ENCODE measurements at places on chromosomes 16 and 17. TPM values are rescaled to one million over a fixed set of nuclear protein-coding genes. Genes with fewer than 3 reads are reported as not detected.
A peak's percentile ranks its signal among the peaks of the same experiment; 100 is the strongest.

DNA sequence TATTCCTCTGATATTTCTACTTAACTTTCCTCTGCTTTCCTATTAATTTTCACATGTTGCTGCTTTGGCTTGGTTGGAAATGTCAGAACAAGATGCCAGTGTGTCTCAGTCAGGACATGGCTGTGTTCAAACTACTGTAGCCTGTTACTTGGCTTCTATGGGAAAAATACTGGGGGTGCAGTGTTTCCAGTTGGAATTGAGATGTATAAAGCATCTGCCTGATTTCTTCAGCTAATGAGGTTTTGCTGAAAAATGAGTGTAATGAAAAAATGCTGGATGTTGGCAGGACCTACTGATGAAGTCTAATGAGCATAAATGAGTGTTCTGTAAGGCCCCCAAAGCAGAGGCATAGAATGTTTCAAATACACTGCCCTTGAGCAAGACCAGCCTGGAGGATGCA lies 166.6 kb downstream of the PHKB start:
- no peaks in the 10 kb centered on the region for H3K36me3 ChIP-seq
- no peak overlapping the region for H3K27ac ChIP-seq
- no peaks in the 10 kb centered on the region for H3K27me3 ChIP-seq
- DNase-seq: no peak
- H3K4me3 ChIP-seq: no peak overlapping the region

DNA sequence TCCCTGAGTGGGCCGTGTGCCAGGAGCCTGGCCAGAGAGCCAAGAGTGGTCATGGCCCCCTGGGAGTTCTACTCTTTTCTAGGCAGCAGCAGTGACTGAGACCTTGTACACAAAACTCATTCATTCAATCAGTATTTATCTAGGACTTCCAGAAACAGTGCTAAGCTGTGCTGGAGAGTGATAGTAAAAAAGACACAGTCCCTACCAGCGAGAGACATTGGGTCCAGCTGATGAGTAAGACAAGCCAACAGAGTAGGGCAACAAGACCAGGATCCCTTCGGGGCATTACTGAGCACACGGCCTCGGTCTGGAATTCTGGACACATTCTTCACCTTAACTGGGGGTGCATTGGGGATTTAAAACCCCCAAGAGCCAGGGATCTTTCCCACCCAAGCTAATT lies 20.2 kb downstream of the CBX4 start:
- DNase-seq: no peak
- peaks cover 8% of the 10 kb centered on the region for H3K4me1 ChIP-seq
- H3K36me3 ChIP-seq: no peaks in the 10 kb centered on the region
- H3K27me3 ChIP-seq: no peaks in the 10 kb centered on the region

- H3K4me1 ChIP-seq: peaks cover 84% of the 10 kb centered on the region
- H3K4me3 ChIP-seq: no peak overlapping the region
- H3K36me3 ChIP-seq: peaks cover 8% of the 10 kb centered on the region
- no peaks in the 10 kb centered on the region for H3K27me3 ChIP-seq
Observed at GRCh38 chr17:38875477-38876075, 5.7 kb downstream of the LASP1 start.

DNA sequence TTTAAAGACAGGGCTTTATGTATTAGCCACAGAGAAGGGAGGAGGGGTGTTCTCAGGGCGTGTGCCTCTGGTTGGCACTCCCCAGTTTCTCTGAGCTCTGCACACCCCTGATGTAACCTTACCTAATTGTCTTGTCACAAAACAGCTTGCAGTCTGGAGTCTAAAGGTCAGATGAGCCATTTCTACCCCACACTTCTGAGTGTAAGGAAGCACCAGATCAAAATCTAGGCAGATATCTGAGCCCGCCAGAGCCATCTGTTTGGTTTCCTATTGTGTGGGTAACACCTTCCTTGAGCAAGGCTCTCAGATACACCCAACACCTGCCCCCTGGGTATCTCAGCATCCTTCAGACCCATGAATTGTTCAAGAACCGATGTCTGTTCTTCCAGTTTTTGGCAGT lies 15.5 kb downstream of the CDH1 start:
- DNase-seq: no peak
- H3K4me3 ChIP-seq: no peak overlapping the region
- H3K4me1 ChIP-seq: peaks cover 73% of the 10 kb centered on the region

- H3K4me3 ChIP-seq: no peak overlapping the region
- H3K36me3 ChIP-seq: no peaks in the 10 kb centered on the region
Observed at GRCh38 chr16:49120631-49121030, 161.0 kb downstream of the CBLN1 start.

DNA sequence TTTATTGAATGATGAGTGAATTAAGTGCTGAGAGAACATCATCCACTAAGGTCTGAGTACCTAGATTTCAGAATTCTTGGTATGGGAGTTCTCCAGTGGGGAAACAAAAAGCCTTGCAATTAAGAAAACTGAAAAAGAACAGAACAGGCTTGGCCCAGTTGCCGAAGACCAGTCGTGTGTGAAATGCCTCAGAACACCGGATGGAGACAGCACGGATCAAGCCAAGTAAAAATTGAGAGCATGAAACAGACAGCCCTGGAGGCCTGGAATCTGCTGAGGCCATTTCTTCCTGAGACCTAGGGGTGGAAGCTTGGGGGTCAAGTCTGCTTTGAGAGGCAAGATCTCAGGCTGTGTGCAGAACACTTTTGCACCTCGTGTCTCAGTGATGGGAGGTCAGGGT lies 43.3 kb downstream of the GRIN2A start:
- H3K27me3 ChIP-seq: 0 out of 2 replicates have a peak, but pooled peaks cover under 1% of the 10 kb centered on the region
- DNase-seq: no peak
- H3K27ac ChIP-seq: no peak overlapping the region
- no peak overlapping the region for H3K4me3 ChIP-seq
- H3K36me3 ChIP-seq: no peaks in the 10 kb centered on the region
- no peaks in the 10 kb centered on the region for H3K4me1 ChIP-seq

GRCh38 chr16:29198731-29199521 lies 207.6 kb downstream of the NPIPB11 start:
- no peak for DNase-seq
- H3K4me3 ChIP-seq: no peak overlapping the region
- no peaks in the 10 kb centered on the region for H3K4me1 ChIP-seq
- H3K27ac ChIP-seq: no peak overlapping the region

- no peak overlapping the region for H3K27ac ChIP-seq
- no peak overlapping the region for H3K4me3 ChIP-seq
- no peak for DNase-seq
- H3K27me3 ChIP-seq: no peaks in the 10 kb centered on the region
- no peaks in the 10 kb centered on the region for H3K36me3 ChIP-seq
- peaks cover 10% of the 10 kb centered on the region for H3K4me1 ChIP-seq
Observed at GRCh38 chr17:80850817-80851216, 140.8 kb upstream of the CHMP6 start.

DNA sequence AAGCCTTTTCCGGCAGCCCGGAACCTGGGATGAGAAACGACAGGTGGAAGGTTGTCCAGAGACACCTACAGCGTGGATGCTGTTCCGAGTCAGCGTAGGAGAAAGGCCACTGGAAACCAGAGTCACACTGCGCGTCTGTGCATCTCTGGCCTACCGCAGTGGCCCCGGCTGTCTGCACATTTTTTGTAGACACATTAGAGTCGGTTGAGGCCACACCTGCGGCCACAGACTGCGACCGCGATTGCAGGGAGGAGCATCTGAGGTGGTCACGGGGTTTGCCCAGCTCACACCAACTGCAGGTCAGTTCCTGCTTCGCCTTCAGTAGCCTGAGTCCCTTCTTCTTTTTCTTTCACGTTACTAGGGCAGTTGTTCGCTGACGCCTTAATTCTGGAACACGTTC lies 52.4 kb downstream of the WDR45B start:
- no peak for DNase-seq
- H3K36me3 ChIP-seq: no peaks in the 10 kb centered on the region
- no peak overlapping the region for H3K27ac ChIP-seq

DNA sequence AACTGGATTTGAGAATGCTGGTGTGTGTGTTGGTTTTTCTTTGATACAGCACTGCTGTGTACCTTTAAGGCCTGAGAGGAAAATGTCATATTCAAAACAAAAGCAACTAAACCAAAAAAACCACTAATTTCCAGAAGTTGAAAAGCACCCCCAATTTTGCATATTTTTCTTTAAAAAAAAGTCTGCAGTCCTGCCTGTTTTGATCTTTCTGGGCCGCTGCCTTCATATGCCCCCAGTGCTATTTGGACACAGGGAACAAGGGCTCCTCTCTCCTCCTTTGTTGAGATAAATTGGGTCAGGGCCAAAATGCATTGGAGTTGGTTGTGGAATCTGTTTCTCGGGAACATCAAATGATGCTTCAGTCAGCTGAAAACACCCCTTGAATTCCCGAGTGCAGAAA lies 26.9 kb downstream of the GPT2 start:
- peaks cover 33% of the 10 kb centered on the region for H3K36me3 ChIP-seq
- H3K27ac ChIP-seq: no peak overlapping the region
- H3K27me3 ChIP-seq: no peaks in the 10 kb centered on the region
- no peaks in the 10 kb centered on the region for H3K4me1 ChIP-seq
- no peak overlapping the region for H3K4me3 ChIP-seq

KRT32 gene
- not detected for total RNA-seq

- H3K4me1 ChIP-seq: no peaks in the 10 kb centered on the region
- peaks cover 9% of the 10 kb centered on the region for H3K27me3 ChIP-seq
- H3K36me3 ChIP-seq: no peaks in the 10 kb centered on the region
- no peak overlapping the region for H3K27ac ChIP-seq
Observed at GRCh38 chr17:35315283-35315682, 58.1 kb downstream of the SLFN11 start.

BIRC5 gene
- 91.0 TPM for total RNA-seq

ANKRD40CL gene
- not detected for total RNA-seq

E4F1 gene
- total RNA-seq: 41.1 TPM

DNA sequence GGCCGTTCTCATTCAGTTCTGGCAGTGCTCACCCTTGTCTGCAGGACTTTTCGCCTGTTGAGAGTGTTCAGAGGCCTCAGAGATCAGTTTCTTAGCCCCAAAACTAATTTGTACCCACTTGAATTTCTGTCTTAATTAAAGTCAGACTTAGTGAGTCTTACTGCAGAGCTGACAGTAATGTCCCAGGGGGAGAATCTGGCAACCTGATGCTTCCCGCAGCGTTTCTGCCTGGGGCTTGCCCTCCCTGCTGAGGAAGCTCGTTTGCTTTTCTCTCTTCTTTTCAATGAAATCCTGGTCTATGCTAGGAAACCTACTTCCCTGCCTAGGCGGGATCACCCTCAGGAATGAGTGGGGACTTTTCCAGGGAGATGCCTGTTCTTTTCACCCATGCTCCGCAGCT lies 25.3 kb downstream of the DBNDD1 start:
- no peaks in the 10 kb centered on the region for H3K27me3 ChIP-seq
- H3K4me3 ChIP-seq: no peak overlapping the region
- no peaks in the 10 kb centered on the region for H3K4me1 ChIP-seq
- peaks cover 41% of the 10 kb centered on the region for H3K36me3 ChIP-seq
- DNase-seq: no peak
- peak overlapping the region; percentile 100 for H3K27ac ChIP-seq

ABI3 gene
- not detected for total RNA-seq

GRCh38 chr16:88595101-88595500 lies 24.9 kb downstream of the ZC3H18 start:
- H3K27ac ChIP-seq: no peak overlapping the region
- DNase-seq: no peak
- H3K36me3 ChIP-seq: peaks cover 3% of the 10 kb centered on the region
- no peaks in the 10 kb centered on the region for H3K4me1 ChIP-seq
- H3K4me3 ChIP-seq: no peak overlapping the region

GRCh38 chr17:68205808-68206720 lies 41.8 kb upstream of the AMZ2 start:
- peak overlapping the region; percentile 74 for H3K4me3 ChIP-seq
- DNase-seq: no peak
- H3K36me3 ChIP-seq: no peaks in the 10 kb centered on the region

SPPL2C gene
- not detected for total RNA-seq

TP53TG3B gene
- total RNA-seq: not detected

All from PC-9 (cell line).